Activated CD8-positive, alpha-beta T cell treated with anti-CD3 and anti-CD28 coated beads, Interleukin-2, amount 10 ng/mL, durations not matched to agents 7 days and 5 days (primary cell): ENCODE measurements at places on chromosomes 6 and 20.

DNA sequence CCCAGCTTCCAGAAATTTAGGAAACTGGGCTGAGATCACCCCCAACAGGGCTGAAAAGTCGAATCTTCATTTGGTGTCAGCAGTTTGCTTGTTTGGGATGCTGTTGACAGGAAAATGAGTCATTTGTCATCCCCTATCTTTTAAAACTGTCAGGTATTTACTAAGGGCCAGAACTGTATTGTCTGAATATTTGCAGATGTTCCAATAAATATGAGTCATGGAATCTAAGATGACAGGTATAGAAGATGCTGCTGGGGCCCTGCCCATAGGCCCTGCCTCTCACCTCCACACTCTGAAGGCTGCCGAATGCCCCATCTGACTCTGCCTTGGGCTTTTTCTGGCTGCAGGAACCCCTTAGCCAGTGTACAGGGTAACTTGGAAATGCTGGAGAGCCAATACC, 3.9 kb downstream of the ETV7 start:
- peaks cover 17% of the 10 kb centered on the region for H3K27me3 ChIP-seq
- H3K4me1 ChIP-seq: peaks cover 23% of the 10 kb centered on the region
- H3K27ac ChIP-seq: no peak overlapping the region
- H3K4me3 ChIP-seq: no peak overlapping the region

DNA sequence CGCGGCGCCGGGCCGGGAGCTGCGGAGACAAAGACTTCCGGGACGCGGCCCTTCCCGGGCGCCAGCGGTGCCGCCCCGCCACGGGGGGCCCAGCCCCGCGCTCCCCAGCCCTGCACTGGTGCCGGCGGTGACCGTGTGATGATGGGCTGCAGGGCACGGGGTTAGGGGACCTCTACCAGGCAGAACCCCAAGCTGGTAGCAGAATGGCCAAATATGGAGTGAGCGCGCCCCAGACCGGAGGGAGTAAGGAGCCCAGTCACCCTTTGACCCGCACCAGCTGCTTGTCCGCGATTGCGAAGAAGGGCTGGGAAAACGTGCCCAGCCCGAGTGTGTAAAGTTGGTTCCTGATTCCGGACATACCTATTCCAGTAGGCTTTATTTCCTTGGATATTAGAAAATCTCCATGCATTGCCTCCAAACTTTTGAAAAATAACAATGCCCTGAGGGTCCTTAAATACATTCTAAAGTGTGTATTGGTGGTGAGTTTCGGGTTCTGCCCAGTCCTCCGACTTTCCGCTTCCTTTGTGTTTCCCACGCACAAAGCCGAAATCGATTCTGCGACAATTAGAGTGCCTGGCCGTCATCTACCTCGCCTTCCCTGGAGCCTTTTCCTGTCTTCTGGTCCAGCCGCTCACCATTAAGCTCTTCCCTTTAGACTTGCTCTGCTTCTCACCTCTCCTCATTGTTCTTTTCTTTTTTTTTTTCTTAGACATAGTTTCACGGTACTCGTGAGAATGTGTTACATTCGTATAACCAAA, 1.1 kb downstream of the ABRACL start:
- no peak overlapping the region for H3K27ac ChIP-seq
- peaks cover 19% of the 10 kb centered on the region for H3K36me3 ChIP-seq
- no peak overlapping the region for H3K4me3 ChIP-seq
- peak; percentile 43 for DNase-seq
- H3K27me3 ChIP-seq: no peaks in the 10 kb centered on the region

- no peak for DNase-seq
- H3K4me1 ChIP-seq: no peaks in the 10 kb centered on the region
- no peaks in the 10 kb centered on the region for H3K27me3 ChIP-seq
These were observed 601.2 kb upstream of the ARID1B start for GRCh38 chr6:156175971-156176421.

DNA sequence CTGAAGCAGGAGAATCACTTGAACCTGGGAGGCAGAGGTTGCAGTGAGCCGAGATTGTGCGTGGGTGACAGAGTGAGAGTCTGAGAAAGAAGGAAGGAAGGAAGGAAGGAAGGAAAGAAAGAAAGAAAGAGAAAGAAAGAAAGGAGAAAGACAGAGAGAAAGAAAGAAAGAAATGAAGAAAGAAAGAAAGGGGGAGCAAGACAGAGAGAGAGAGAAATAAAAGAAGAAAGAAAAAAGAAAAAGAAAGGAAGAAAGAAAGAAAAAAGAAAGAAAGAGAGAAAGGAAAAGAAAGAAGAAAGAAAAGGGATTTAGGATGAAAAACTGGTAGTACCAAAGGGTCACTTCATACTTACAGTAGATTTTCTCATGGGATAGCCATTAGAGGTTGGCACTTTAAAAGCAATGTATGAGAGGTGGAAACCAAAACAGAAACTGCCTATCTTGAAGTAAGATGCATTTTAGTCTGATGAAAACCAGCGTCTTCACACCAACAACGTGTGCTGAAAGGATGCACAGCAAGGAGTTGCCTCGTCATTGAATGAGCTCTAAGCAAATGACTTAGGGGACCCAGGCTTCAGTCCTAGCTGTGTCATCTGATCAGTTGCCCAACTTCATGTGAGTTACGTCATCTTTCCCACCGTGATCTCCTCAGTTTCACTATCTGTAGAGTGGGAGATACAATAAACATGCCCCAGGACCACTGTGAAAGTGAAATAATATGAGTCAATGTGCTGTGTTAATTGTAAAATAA, 133.9 kb upstream of the NEDD9 start:
- H3K27me3 ChIP-seq: no peaks in the 10 kb centered on the region
- H3K36me3 ChIP-seq: peaks cover 76% of the 10 kb centered on the region
- H3K4me3 ChIP-seq: peak overlapping the region; percentile 30

DNA sequence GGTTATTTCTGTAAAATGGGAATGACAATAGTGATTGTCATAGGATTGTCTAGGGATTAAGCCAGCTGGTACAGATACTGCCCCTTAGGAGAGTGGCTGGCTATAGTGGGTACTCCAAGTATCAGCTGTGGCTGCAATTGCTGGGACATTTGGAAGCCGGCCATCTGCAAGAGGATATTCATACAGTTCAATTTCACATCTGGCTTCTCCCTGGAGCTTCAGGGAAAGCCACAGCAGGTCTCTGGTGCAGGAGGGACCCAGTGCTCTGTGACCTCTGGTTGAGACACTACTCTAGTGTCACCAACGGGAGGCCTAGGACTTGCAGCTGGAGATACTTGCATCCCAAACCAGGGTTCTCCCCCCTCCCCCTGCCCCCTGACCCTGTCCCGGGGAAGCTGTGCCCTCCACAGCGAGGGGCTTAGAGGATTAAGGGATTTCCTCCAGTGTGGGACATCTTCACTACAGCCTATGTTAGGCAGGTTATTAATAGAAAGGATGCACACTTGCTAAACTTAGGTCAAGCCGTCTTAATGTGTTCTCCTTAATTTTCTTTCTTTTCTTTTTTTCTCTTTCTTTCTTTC, 2.7 kb downstream of the SLC2A10 start:
- H3K27ac ChIP-seq: no peak overlapping the region
- no peak overlapping the region for H3K4me3 ChIP-seq
- H3K4me1 ChIP-seq: peaks cover 9% of the 10 kb centered on the region
- H3K36me3 ChIP-seq: no peaks in the 10 kb centered on the region
- H3K27me3 ChIP-seq: peaks cover 57% of the 10 kb centered on the region

DNA sequence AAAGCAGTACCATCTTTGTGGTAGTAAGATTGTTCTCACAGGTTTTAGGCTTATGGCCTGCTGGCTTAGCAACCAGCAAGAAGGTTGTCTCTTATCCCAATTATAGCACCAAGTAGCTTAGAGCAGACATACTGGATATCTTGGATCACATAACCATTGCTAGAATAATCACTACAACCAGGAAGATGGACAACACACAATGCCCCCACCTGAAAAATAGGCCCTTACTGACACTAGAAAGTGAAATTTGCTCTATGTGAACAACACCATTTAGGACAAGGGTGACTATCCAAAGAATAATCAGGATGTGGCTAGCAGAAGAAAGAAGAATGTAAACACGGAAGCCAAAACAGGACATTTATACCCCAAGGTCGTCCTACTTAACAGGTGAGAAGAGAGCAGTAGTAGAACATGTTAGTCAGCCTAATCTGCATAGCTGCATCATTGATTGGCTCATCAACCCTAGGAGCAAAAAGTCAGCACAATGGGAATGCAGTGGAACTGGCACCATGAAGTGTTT, 172.7 kb upstream of the MARCKS start:
- DNase-seq: no peak
- no peaks in the 10 kb centered on the region for H3K27me3 ChIP-seq
- H3K4me3 ChIP-seq: no peak overlapping the region
